ENCODE measurements at places on chromosomes 5 and 9. TPM values are rescaled to one million over a fixed set of nuclear protein-coding genes. Genes with fewer than 3 reads are reported as not detected.

DNA sequence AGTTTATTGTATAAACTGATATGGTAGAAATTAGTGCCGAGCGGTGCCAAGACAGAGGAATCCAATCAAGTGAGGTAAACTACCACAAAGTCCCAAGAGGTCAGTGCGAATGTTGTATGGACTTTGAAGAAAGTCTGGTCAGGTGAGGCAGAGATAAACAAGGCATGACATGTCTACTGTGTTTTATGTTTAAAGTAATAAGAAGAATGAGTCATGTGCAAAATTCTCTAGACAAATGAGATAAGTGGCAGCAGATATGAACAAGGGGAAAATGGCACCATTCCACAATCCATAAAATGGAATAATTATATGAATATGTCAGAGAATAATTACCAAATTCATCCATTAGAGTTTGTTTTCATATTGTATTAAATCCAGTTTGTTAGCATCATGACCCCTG is 364.1 kb upstream of the CCNH start:
- no peak for DNase-seq

- no peak for DNase-seq
These were observed 5.4 kb downstream of the ZNF608 start for GRCh38 chr5:124740991-124741583.

DNA sequence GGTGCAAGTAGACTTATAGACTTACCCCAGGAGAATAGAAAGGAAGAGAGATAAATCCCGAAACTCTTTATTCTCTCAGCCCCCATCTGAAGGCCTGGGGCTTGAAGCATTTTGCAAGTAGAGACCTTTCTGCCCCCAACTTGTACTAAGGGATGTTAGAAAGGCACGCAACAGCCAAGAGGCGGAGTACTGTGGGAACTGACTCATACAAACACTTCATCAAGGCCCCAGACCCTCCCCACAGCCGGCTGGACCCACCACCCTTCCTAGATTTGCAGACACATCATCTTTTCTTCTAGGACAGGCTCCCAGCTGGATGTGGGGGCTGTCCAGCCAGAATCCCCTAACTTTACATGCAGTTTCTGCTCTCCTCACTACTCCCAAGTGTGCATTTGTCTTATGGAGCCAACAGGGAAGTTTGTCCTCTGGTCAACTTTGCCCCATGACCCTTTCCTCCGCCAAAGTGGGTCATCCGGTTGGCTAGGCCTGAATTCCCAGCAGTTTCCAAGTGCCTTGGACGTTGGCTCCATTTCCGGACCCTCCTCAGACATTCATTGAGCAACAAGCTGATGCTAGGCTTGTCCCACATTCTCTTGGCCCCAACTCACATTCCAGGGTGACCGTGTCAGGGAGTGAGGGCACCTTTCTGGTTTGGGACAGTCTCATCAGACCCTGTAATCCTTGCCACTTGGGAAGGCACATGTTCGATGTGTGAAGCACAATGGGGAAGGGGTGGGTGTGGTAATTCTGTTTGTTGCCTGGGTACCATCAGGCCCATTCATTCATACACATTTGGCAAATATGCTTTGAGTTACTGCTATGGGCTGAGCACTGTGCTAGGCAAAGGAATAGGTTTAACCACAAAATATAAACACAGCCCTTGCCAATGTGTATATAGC is 64.6 kb downstream of the ABLIM3 start:
- DNase-seq = no peak

DNA sequence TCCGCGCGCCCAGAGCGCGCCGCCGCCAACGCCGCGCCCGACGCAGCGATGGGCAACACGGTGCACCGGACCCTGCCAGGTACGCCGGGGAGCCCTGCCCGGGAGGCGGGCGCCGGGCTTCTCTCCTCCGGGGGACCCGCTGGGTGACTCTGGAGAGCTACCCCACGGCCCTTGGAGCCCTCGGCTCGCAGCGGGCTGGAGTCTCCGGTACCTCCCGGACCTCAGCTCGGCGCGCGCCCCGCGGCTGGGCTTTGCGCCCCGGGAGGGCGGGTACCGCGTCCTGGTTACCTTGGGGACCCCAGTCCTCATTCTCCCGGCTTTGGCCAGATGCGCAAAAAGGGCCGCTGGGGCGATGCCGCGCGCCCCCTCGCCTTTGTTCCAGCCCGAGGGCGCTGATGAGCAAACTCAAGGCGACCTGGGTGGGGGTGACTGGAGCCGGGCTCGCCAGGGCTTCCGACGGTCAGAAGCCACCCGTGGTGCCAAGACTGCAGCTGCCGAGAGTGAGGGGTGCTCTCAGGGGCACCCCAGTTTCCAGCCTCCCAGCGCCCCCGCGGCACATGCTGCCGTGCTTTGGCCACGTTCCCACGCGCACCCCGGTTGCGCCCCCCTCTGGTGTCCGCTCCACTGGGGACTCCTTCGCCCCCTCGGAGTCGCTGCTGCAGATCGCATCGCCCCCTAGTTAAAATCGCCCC is 442 bp downstream of the NEURL1B start:
- no peak for DNase-seq

DNA sequence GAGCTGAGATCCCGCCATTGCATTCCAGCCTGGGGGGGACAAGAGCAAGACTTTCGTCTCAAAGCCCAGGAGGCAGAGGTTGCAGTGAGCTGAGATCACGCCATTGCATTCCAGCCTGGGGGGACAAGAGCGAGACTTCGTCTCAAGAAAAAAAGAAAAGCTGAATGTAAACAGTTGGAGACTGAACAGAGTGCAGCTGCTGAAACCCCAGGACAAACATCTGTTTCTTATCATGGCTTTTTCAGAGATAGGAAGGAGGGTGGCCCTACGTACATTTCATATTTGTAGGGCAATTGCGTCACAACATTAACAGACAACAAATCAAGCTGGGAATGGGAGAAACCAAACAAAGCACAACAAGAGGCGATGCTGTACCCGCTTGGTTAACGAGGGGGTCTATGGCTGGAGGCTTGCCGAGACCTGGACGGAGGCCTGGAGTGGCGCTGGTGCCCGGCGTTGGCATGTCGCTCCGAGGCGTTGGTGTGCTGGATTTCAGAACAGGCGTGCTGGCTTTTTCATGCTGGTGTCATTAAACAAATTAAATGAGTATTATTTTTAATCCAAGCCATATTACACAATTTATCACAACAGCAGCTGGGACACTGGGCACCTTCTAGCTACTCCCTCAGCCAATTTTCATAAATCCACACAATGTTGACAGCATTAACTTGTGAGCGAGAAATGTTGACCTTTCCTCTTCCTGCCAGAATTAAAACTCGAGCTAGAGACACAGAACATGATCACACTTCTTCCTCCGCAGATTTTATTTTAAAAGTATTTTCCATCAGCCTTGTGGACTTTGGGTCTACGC is 76.1 kb downstream of the TLE1 start:
- DNase-seq = no peak

Gene TLX3
- not detected for total RNA-seq

DNA sequence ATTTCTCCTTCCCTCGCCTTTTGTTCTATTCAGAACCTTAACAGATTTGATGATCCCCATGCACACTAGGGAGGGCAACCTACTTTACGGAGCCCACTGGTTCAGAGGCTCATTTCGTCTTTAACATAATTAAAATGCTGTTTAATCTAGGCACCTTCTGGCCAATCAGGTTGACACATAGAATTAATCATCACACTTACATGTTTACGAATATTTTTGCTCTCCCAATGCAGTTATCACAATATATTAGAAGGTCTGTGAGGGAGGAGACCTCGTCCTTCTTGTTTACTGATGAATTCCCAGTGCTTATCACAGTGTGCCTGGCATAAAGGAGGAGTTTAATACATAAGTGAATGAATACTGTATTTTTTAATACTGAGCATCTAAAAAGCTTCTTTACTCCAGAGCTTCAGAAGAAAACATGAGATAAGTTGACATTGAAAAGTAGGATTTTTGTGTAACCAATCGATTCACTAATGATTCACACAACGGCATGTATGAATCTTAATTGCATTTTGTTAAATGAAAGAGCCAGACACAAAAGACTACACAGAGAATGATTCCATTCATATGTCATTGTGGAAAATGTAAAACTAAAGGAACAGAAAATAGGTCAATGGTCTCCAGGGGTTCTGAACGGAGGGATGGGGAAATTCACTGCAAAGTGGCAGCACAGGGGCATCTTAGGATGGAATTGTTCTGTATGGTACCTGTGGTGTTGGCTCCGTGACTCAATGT is 78.6 kb upstream of the VCAN start:
- no peak for DNase-seq

DNA sequence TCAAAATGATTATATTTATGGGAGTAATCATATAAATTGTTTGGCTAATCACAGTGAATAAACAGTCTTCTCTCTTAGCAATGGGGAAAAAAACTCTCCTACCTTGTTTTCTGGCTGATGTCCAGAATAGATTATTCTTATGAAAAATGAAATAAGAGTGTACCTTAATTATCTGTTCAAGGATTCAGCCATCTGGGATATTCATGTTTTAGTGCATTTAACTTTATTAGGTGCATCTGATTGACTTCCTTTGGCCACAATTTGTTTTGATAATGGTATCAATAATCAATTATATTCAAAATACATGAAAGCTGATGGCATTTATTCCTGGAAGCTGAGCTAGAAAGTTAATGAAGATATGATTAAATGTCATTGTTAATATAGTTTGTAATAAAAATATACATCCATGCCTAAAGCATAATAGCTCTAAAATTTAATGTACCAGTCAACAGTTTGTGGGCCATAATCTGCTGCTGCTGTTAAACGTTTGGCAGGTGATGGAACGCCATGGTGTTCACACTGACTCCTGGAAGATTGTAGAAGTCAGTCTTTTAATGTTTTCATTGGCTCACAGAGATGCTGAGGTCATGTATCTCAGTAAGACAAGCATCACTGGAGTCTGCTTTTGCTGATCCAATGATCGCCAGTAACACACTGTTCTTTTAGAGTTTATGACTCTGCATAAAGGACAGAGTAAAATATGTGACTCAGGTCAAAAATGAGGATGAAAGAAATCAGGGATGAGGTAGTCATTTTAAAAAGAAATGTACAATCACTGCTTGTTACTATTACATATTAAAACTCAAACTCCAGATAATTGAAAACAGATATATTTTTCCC is 105.8 kb downstream of the ISL1 start:
- DNase-seq = no peak

- no peak for DNase-seq
These were observed 70.4 kb downstream of the MVB12B start for GRCh38 chr9:126397056-126397455.

Gene C9orf50
- total RNA-seq = not detected

DNA sequence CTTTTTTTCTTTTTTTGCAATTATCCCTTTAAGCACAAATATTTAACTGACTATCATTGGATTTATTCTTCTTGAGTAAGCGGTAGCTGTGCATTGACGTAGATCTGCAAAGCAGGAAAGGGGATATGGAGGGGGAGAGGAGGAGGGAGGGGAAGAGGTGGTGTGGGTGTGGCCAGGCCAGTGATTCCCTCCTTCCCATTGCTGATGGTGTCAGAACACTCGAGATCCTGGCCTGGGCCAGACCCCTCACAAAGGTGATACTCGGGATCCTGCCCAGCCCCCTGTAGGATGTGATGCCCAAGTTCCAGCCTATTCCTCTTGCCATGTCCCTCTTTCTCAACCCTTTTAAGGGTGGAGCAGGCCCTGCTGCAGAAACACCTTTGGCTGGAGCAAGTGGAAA is 9.9 kb downstream of the SLC36A3 start:
- DNase-seq = no peak

DNA sequence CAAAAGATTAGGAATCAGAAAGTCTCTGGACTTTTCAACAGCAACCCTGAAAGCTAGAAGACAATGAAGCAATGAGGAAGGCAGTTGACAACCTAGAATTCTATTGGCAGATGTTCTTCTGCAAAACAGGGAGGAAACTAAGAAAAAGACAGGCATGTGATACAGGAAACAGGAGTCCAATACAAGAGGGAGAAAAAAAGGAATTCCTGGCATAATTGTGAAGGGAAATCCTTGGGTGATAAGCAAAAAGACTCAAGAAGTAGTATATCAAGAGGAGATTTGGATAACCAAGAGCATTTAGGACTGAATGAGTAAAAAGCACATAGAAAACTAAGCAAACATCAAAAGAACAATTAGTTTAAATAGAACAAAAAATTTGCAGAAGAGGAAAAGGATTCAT is 58.6 kb downstream of the LPAR1 start:
- no peak for DNase-seq

GRCh38 chr9:133581513-133582343 is 27.5 kb downstream of the FAM163B start:
- DNase-seq = no peak

Gene CSF2
- total RNA-seq = not detected
